Occipital lobe (tissue), 3 donors: ENCODE measurements at places on chromosomes 4 and X. TPM values are rescaled to one million over a fixed set of nuclear protein-coding genes. Genes with fewer than 3 reads are reported as not detected.

GRCh38 chr4:7691061-7691460, 248.6 kb downstream of the AFAP1 start:
- no peak for DNase-seq

LCORL gene
- 71.4 TPM for total RNA-seq

DNA sequence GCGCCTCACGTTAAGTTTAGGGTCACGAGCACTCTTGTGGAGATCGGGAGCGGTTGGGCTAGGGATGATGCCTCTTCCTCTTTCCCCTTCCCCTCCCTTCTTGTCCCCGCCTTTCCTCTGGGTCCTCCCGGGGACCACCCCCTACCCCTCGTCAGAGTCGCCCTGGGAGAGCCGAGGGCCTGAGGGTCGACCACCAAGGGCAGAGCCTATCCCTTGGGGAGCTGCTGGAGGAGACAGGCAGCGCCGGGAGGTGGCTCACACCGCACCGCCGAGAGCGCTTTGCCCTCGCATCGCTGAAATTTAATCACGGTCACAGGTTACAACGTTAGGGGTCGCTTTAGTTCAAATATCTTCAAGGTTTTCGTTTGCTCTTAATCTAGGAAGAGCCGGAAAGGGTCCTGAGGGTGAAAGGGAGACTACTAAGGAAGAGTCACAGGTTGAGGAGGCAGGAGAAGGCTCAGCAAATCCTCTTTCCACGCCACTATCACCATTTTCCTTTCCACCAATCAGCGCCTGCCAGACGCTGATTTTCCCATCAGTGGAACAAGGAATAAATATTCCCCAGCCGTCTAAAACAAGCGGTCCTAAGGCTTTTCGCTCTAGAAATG, 528 bp upstream of the SNCA start:
- DNase-seq = peak; percentile 48

DNA sequence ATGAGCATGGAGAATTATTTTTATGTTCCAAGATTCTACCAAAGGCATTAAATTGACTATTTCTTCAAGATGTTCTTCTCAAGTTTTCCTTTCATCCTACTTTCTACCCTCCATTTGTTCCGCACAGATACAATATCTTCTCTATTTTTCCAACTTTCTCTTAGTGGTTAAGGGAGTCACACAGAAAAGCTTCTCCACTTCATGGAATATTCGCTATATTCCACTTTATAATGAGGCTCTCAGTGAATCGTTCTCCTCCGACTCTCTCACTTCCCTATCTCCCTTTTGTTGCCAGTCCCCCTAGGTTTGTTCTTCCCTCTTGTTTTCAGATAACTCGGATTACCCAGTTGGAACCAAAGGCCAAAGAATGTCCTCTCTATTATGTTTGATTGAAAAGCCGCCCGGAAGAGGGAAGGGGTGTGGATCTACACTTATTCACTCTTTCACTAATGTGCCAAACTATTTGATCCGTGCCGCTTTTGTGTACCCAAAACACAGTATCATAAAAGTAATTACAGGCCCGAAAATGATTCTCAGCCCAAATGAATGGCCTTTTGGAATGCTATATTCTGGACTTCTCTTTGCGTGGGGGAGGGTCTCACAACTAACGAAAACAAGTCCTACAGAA, 1.2 kb downstream of the SH3D19 start:
- DNase-seq = no peak

USP17L17 gene
- not detected for total RNA-seq

IL21 gene
- total RNA-seq = not detected

DNA sequence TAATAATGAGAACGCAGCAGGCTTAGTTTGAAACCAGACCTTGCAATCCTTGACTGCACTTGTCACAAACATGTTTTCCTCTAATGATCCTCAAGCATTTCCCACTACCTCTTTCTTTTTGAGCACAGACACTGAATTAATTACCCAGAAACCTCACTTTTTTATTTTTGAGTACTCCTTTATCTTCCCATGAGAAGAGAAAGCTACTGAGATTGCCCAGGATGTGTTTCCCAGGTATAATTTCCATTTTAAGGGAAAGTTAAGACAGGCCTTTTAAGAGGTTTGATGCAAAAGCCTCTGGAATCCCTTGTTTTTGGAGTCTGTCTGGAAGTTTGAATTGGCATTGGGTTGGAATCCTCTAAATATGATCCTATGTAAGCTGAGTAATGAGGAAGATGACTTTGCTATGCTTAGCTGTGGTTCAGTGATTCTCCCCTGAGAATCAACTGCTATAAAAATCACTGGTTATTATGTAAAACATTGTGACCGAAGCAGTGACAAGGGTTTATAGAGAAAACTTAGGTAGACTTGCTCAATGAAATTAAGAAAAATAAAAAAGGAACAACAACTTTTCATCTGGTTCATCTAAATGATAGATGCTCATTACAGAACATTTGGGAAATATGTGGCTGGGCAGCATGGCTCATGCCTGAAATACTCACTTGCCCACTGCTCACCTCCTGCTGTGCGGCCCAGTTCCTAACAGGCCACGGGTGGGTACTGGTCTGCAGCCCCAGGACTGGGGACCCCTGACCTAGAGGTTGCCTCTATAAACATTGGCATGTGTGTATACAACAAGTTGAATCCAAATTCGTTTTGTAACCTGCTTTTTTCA, 10.8 kb upstream of the RHOH start:
- DNase-seq = no peak

DCLK2 gene
- total RNA-seq = 65.0 TPM

DNA sequence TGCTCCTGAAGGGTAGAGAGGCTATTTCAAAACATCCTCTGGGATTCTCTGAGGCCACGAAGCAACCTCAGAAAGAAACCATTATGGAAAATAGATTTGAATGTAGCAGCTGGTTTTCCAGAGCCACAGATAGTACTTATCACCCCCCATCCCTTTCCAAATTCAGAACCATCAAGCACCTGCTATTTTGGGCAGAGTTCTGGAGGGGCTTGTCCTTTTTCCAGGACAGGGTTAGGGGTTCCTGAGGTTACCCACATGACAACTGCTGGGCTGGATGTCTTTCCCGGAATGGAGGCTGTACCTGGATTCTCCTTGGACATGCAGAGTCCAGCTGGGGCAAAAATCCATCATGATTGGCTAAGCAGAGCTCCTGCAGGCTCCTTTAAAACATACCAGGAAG, 22.0 kb upstream of the ZXDA start:
- no peak for DNase-seq

- no peak for DNase-seq
Measured at GRCh38 chrX:16018291-16018690, 105.1 kb upstream of the GRPR start.

DNA sequence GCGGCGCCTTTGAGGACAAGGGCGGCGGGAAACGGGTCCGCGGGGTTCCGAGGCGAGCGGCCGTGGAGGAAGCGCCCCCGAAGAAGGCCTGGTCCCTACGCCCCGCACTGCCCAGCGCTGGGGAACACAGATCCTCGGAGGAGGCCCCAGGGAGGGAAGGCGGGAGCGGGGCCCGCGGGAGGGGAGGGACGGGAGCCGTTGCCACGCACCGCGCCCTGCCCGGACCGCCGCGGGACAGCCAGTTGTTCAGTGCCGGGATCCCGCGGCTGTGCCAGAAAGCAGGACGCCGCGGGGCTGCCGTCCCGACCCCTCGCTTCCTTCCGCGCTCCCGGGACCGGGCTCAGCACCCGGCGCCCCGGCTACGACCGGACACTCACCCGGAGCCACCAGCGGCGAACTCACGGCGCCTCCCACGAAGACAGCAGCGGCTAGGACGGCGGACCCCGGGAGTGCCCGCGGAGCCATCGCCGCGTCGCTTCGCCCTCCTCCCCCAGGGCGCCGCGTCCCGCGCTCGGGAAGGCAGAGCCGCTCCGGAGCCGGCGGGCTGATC, 278 bp downstream of the RELL1 start:
- DNase-seq = no peak

DNA sequence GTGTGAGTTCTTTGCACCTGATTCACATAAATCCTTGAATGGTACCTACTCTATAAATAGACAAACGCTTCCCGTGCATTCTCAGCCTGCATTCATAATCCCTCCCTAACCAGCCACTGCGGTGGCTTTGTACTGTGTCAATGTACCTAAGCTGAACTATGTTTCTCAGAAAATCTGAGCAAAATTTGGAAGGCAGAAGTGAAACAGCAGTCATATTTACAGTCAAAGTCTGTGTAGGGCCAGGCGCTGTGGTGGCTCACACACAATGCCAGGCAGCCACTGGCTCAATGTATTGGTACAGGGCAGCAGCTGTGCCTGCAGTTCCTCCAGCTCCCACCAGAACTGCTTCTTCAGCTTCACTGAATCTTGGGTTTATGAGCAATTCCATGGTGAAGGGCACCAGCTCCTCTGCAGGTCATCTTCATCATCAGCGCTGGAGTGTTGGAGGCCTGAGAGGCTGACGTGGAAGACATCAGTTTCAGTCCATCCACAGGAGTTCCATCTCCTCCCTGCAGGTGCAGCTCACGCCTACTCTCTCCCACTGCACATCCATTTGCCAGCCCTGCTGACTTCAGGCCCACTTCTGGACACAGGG, 32.3 kb upstream of the IRF2 start:
- no peak for DNase-seq

F9 gene
- total RNA-seq = not detected

DNA sequence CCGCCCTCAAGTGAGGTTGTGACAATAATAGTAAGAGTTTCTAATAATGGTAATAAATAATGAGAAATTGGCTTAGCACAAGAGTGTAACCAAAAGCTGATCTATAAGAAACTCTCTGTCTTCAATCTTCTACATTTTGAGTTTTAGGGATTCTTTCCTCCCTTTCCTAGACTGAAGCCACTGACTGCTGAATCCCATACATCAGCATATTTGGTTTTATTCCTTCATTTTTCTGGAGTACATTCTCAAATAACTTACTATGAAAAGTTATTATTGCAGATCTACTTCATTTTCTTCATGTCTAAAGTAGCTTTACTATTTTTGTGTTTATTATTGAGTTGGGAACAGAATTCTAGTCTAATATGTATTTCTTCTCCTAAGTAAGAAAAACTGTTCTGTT, 49.9 kb upstream of the ADAD1 start:
- no peak for DNase-seq

PITX2 gene
- not detected for total RNA-seq
